ENCODE measurements at places on chromosomes 13 and 19.

GRCh38 chr13:114118086-114118485 lies 14.3 kb downstream of the RASA3 start:
- no peak for ATAC-seq

GRCh38 chr19:11453468-11454341 lies 18.3 kb downstream of the PRKCSH start:
- ATAC-seq, result no peak

GRCh38 chr13:23956106-23956505 lies 58.8 kb upstream of the C1QTNF9B start:
- ATAC-seq, result peak; percentile 92

- ATAC-seq, result peak; percentile 26
Measured at GRCh38 chr19:4523306-4524110, 5.2 kb upstream of the PLIN4 start.

- peak; percentile 16 for ATAC-seq
Measured at GRCh38 chr19:45245334-45245787, at the start of gene EXOC3L2. Gene EXOC3L2 (minus strand): TSS chr19:45245407. CDS start chr19:45239045, 6,362 bp downstream.

GRCh38 chr19:19445911-19446361 lies 40.5 kb downstream of the GATAD2A start:
- ATAC-seq, result peak; percentile 64

DNA sequence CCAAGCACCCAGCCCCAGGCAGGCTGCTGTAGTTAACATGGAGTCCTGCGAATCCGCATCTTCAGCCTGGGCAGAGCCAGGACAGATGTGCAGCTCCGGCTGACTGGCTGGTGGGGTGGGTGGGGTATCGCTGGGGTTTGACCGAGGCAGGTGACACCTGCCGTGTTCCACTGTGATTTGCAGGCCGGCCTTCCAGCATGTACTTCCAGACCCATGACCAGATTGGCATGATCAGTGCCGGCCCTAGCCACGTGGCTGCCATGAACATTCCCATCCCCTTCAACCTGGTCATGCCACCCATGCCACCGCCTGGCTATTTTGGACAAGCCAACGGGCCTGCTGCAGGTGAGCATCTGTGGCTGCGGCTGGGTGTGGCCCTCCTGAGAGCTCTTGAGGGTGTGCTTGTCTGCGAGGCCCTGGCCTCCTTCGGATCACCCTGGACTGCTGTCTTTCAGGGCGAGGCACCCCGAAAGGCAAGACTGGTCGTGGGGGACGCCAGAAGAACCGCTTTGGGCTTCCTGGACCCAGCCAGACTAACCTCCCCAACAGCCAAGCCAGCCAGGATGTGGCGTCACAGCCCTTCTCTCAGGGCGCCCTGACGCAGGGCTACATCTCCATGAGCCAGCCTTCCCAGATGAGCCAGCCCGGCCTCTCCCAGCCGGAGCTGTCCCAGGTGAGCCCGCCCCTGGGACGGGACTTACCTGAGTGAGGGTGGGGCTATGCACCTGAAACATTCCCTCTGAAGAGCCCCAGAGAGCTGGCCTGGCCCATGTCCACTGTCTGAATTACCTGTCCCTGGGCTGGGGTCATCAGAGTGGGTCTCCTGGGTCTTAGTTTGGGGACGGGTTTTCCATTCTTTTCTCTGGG lies 30.6 kb downstream of the CERS1 start:
- ATAC-seq, result no peak

DNA sequence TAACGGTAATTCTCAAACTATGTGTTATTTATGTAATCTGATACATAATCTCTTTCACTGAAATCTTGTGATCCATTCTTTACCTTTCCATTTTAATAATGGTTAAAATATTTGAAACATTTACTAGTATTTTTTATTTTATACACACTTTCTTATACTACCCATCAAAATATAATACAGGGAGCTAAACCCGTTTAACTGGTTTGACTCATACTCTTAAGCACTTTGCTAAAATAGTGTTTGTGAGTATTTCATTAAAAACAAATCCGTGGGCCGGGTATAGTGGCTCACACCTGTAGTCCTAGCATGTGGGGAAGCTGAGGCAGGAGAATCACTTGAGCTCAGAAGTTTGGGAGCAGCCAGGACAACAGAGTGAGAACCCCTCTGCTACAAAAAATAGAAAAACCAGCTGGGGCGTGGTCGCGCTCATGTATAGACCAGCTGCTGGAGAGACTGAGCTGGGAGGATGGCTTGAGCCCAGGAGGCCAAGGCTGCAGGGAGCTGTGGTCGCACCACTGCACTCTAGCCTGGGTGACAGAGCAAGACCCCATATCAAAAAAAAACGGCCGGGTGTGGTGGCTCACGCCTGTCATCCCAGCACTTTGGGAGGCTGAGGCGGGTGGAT lies 43.8 kb upstream of the DCUN1D2 start:
- ATAC-seq, result no peak

DNA sequence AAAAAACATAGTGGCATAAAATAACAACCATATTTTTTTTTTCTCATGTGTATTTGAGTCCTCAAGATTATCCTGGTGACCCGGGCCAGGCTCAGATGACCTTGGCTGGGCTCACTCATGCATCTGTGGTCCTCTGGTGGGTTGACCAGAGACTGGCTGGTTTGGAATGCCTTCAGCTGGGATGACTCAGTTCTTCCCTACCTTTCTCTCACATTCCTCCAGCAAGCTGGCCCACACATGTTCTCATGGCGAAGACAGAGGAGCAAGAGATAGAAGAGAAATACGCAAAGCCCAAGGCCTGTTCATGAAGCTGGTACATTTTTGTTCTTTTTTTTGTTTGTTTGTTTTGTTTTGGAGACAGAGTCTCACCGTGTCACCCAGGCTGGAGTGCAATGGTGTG lies 14.3 kb upstream of the ZNF541 start:
- ATAC-seq, result no peak

DNA sequence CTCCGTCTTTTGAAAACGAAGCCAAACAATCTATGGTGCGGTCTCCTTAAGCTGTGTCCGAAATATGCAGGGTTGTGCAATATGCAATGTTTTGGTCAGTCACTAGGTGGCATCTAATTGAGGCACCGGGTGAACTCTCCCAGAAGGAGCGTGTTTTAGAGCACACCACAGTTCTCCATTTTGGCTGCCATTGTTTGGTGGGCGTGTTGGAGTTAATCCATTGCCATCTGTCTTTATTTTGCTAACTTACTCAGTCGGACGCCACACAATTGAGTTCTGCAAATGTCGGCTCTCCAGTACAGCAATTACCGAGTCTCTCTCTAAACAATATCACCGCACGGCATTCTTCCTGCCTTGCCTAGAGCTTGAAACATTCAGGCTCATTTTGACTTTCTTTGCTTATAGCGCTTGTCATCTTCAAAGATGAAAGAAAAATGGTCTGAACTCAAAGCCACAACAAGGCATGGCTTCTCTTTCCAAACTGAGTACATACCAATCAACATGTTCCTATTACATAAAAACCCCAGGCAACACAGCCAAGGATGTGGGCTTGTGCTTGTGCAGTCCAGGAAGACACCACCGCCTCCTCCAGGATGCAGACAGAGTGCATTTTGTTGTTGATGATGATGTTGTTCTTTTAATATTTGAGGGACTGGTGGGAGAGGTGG lies 182.0 kb upstream of the SERP2 start:
- ATAC-seq, result peak; percentile 99

DNA sequence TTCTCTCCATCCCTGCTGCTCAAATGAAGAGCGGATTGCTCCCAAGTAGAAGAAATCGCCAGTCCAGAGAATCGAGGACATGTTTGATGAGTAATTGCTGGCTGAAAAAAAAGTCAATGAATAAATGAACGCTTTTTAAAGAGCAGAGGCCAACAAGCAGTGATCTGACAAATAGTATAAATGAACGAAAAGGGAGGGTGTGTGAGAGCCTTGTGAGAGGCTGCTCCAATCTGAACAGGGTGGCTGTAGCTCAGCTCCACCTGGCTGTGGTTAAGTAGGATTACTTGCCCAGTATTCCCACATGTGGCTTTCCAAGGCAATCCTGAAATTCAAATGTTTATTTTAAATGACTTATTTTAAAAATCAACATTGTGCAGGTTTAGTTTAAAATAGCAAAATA lies 117.1 kb downstream of the TSHZ3 start:
- peak; percentile 97 for ATAC-seq

- ATAC-seq, result no peak
Measured at GRCh38 chr13:32501064-32501463, 37.5 kb downstream of the N4BP2L2 start.

DNA sequence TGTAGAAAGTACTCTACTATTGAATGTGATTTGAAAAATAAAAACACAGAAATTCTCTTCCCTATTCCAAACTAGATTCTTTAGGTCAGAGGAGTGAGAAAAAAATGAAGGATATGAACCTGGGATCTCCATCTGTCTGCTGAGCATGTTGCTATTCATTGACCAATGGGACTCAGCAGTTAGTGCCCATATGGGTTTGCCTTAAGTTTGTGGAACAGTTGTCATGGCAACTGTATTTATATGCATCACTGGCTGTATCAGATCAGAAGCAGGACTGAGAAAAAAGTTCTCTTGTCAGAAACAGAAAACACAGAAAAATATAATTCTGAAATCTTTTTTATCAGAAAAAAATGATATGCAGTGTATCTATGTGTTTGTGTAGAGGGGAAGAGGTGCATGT lies 73.3 kb upstream of the ATXN8OS start:
- ATAC-seq, result no peak

- ATAC-seq, result peak; percentile 62
Measured at GRCh38 chr13:23673354-23673753, 103.1 kb downstream of the TNFRSF19 start.

- no peak for ATAC-seq
Measured at GRCh38 chr13:45361596-45362206, 20.7 kb upstream of the TPT1 start.

DNA sequence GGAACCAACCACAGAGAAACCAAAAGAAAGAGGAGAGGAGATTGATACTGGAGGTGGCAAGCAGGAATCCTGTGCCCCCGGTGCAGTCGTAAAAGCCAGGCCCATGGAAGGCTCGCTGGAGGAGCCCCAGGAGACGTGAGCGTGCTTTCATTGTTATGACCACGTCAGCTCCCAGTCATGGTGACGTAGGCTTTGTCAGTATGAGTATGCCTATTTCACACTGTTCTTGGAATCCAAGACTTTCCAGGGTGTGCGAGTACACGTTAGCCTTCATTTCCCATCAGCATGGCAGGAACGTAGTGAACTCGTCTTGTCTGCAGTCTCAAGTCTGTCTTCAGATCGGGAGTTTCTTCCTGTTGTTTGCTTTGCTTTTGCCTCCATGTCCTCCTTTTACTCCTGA lies 15.4 kb upstream of the CHAMP1 start:
- ATAC-seq, result no peak

GRCh38 chr13:110128546-110128945 lies 178.4 kb downstream of the COL4A1 start:
- no peak for ATAC-seq

DNA sequence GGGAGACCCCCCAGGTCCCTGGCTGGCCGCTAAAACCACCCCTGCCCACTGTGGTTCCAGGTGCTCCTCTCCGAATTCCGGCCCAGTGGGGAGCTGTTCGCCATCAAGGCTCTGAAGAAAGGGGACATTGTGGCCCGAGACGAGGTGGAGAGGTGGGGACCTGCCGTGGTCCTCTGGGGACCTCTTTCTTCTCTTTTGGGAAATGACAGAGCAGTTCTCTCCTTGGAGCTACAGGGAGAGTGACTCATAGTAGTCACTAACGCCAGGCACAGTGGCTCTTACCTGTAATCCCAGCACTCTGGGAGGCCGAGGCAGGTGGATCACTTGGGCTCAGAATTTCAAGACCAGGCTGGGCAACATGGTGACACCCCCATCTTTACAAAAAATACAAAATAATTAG lies 7.3 kb downstream of the PTGER1 start:
- ATAC-seq, result no peak

DNA sequence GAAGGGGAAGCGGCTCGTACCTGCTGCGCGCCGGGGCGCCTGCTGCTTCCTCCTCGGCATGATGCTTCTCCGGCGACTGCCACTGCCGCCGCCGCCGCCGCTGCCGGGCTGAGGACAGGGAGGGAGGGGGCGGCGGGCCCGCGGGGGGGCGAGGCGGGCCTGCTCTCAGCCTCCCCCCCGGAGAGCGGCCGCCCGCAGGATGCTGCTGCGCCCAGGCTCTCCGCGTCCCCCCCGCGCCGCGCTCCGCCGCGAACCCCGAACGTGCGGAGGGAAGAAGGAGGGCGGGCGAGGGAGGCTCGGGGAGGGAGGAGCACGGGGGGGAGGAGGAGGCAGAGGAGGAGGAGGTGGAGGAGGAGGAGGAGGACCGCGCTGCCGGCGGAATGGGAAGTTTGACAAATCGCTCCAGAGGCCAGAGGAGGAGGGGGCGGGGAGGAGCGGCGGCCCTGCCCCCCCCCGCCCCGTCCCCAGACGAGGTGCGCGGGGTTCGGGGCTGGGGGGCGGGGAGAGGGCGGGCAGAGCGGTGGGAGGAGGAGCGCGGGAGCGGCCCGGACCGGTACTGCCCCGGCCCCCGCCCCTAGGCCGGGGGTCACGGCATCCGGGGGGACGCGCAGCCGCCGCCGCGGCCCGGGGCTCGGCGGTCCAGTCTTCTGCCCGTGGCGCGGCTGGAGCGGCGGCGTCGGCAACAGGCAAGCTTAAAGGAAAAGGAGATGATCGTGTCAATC lies at the start of gene TSHZ3:
TSS of gene TSHZ3 (minus strand) at position 277 of the 722 bp plus-strand sequence. CDS start at position 60, 217 bp downstream.
- ATAC-seq, result peak; percentile 65

DNA sequence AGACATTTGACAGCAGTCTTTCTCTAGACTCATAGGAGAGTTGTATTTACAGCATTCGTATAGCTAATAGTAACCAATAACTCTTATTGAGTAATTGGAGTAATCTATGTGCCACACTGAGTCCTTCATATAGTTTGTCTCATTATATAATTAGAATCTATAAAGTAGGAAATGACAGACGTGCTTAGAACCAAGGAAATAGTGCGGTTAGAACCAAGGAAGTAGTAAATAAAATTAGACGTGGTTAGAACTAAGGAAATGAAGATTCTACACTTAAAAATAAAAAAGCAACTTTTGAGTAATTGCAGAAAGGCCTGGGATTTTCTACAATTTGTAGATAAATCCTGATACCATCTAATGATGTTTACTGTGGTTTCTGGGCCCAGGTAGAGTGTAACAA lies 107.8 kb upstream of the TNFSF11 start:
- ATAC-seq, result no peak

DNA sequence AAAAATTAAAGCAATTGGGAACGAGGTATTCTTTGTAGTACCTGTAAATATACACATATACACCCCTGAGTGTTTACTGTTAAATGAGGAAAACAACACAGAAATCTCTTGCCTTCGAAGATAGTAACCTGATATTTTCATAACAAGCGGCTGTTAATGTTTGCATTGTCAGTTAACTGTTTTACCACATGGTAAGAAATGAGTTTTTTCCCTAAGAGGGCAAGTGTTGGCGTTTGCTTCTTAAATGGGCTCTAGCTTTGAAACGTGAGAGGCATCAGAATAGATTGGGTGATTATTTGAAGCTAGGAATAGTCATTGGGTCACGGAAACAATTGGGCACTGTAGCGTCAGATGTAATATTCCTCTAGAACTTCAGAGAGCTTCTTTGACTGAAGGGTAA lies 22.0 kb upstream of the UPF3A start:
- no peak for ATAC-seq

- no peak for ATAC-seq
Measured at GRCh38 chr13:46168783-46169182, 13.2 kb downstream of the LCP1 start.

GRCh38 chr13:89212186-89212585 lies 1541.0 kb downstream of the SLITRK5 start:
- no peak for ATAC-seq
